Occipital lobe (tissue), 3 donors: ENCODE measurements at places on chromosomes 12 and 14.

DNA sequence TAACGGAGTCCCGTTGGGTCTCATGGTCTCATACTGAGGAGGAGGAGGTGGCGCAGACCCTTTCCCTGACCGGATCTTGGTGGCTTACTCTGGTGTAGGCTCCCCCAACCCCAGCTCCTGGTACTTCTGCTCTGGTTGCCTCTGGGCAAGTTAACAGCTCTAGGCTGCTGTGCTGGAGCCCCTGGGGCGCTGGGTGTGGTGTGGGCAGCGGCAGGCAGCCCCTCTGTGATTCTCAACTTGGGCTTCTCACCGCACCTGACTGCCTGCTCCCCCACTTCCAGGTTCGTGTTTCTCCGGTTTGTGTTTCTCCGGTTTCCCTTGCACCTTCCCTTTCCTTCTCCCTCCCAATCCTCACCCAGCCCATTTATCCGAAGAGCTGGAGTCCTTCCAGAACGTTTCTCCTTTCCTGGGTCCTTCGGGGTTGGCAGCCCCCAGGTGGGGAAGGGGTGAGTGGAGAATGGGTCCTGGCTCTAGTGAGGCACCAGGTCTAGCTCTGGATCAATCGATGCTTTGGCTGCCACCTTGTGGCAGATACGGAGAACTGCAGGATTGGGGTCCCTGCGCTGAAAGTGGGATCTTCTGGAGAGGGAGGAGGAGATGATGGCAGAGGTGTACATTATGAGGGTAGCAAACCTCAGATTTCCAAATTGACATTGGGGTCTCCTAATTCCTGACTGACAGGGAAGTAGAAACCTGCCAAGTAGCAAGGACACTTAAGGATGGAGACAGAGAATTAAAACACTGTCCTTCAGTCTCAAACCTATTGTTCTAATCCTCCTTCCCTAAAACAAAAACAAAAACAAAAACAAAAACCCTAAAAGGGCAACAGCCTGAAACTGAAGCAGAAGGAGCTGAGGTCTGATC lies 8.3 kb downstream of the CISTR start:
- DNase-seq: peak; percentile 38

DNA sequence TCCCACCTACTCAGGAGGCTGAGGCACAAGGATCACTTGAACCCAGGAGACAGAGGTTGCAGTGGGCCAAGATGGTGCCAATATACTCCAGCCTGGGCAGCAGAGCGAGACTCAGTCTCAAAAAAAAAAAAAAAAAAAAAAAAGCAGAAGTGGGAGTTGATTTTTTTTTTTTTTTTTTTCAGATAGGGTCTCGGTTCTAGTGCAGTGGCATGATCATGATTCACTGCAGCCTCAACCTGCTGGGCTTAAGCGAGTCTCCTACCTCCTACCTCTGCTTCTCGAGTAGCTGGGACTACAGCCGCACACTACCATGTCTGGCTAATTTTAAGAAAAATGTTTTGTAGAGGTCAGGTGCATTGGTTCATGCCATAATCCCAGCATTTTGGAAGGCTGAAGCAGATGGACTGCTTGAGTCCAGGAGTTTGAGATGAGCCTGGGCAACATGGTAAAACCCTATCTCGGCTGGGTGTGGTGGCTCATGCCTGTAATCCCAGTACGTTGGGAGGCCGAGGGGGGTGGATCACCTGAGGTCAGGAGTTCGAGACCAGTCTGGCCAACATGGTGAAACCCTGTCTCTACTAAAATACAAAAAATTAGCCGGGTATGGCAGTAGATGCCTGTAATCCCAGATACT lies 16.3 kb upstream of the HSP90AA1 start:
- DNase-seq: no peak

DNA sequence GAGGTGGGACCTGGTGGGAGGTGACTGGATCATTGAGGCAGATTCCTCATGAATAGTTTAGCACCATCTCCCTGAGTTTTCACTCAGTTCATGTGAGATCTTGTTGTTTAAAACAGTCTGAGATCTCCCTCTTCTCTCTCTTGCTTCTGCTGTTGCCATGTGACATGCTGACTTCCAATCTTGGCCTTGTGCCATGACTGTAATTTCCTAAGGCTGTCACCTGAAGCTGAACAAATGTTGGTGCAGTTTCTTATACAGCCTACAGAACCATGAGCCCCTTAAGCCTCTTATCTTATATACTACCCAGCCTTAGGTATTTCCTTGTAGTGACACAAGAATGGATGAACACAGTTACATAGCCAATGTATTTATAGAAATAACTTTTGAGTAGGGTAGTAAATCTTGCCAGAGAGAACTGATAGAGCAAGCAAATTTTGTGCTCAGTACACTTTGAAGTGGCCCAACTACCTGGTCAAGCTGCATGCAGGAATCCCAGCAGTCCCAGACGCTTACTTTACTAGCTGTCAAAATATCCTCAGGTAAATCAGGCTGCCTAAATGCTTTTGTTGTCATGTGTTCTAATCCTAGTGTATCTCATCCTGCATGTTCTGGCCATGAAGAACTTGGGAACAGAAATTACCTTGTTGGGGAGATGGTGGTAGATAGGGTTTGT lies 445.6 kb upstream of the MIS18BP1 start:
- no peak for DNase-seq

DNA sequence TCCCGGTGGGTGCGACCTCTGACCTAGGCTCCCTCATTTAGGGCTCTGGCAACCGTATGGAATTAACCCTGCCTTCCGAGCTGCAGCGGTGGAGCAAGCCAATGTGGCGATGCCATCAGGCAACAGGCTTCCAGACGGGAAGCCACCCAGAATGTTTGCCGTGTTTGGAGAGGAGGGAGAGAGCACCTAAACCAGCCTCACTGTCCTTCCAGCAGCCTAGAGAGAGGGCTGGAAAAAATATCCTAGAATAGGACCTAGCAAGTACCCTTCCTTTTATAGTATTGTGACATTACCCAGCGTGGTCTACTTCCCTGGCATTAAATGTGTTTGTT lies 287 bp upstream of the SLC2A13 start:
- no peak for DNase-seq

- no peak for DNase-seq
Measured at GRCh38 chr12:14693116-14693515, 3.3 kb downstream of the GUCY2C start.

DNA sequence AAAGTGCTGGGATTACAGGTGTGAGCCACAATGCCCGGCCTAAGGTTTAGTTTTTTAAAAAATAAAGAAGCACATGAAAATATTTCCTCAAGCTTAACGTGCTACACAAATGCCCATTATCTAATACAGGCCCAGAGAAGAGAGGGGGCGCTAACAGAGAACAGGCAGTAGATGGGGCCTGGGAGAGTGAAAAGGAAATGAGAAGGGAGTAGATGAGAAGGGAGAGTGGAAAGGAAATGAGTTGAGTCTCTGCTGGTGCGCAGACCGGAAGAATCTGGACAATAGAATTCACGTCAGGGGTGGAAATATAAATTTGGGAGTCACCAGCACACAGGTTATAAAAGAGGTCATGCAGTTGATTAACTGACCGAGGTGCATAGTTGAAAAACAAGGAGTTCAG lies 10.7 kb downstream of the PXN start:
- DNase-seq: no peak

- DNase-seq: no peak
Measured at GRCh38 chr12:91077228-91077954, 19.6 kb upstream of the KERA start.

GRCh38 chr14:87142551-87143211 lies 850.3 kb downstream of the GALC start:
- DNase-seq: no peak

- DNase-seq: no peak
Measured at GRCh38 chr12:24038211-24038997, 88.9 kb upstream of the SOX5 start.

GRCh38 chr12:16163146-16163545 lies 114.3 kb downstream of the SLC15A5 start:
- no peak for DNase-seq

GRCh38 chr12:103827911-103828391 lies 13.1 kb downstream of the NT5DC3 start:
- DNase-seq: no peak

DNA sequence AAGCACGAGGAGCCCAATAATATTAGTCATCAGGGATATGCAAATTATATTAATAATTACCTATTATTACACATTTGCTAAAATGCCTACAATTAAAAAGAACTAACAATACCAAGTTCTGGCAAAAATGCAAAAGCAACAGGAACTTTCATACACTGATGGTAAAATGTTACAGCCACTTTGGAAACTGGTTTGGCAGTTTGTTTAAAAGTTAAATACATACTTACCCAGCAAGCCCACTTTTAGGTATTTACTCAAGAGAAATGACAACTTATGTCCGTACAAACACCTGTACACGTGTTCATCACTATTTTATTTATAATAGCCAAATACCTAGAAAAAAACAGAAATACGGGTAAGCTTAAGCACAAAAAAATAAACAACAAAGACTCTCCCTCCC lies 17.0 kb downstream of the WDR89 start:
- DNase-seq: no peak

DNA sequence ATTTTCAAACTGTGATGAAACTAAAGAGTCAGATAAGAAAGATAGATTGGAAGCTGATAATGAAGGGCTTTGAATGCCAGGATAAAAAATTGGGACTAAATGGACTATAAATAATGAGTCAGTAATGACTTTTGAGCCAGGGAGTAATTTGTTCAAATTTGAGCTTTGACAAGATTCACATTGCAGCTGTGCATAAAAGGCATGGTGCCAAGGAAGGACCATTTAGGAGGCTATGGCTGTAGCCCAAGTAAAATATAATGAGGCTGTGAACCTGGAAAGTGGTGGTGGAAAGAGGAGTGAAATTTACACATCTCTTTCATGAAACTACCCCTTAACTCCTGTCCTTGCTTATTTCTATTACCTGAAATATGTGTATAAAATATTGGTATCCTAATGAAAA lies 218.5 kb downstream of the SLC6A15 start:
- DNase-seq: no peak

DNA sequence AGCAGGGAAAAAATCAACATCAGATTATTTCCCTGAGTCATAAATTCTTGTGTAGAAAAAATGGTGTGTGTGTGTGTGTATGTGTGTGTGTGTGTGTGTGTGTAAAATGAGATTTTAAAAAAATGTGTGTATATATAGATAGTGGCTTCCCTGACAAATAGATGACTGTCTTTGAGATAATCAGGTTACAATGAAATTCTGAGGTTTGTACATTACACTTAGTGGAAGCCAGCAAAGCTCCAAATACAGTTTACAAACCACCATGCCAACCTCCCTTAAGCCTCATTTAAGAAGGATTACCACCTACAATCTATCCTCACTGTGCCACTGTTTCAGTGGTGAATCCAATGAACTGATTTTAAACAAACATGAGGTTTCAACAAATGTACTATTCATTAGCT lies 93.8 kb downstream of the MED13L start:
- DNase-seq: no peak

GRCh38 chr12:72081777-72082176 lies 143.1 kb downstream of the TPH2 start:
- no peak for DNase-seq

- no peak for DNase-seq
Measured at GRCh38 chr12:115857923-115858322, 419.6 kb downstream of the MED13L start.

DNA sequence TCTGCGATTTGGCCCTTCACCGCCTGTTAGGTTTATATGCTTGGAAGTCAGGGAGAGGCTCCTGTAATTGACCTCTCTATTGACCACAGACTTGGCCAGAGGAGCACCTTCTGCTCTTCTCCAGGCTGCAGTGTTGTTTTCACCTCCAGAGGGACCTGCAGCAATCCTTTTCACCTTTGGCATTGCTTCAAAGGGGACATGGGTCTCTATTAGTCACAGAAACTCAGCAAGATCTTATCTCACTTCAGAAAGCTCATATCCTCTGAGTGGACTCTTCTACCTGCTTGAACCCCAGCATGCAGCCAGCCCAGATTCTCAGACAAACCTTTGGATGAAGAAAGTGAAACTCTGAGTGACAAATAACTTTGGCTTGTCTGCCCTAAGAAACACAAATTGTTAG lies 339.3 kb downstream of the NRXN3 start:
- DNase-seq: no peak

- no peak for DNase-seq
Measured at GRCh38 chr12:3175238-3175637, 98.1 kb downstream of the TSPAN9 start.

- DNase-seq: no peak
Measured at GRCh38 chr12:107179871-107180270, 86.5 kb upstream of the CRY1 start.

DNA sequence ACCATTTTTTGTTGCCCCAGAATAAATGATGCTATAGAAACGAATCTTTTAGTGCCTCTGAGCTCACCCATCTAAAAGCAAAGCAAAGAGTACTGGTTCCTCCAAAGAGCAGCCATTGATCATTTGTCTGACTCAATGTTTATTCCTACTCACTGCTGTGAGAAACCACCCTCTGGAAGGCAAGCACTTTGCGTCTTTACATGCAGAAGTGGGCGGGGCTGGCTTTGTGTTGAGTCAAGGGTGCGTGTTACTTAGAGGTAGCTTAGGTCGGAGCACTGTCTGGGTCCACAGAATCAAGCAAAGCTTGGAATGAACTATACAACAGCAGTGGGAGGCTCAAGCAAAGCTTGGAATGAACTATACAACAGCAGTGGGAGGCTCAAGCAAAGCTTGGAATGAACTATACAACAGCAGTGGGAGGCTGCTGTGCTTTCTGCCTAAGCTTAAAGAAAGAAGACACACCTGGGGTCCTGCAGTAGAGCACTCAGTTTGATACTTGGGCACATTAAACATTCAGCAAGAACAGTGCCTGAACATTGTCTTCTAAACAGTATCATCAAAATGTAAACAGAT lies 77.2 kb upstream of the PRICKLE1 start:
- no peak for DNase-seq

DNA sequence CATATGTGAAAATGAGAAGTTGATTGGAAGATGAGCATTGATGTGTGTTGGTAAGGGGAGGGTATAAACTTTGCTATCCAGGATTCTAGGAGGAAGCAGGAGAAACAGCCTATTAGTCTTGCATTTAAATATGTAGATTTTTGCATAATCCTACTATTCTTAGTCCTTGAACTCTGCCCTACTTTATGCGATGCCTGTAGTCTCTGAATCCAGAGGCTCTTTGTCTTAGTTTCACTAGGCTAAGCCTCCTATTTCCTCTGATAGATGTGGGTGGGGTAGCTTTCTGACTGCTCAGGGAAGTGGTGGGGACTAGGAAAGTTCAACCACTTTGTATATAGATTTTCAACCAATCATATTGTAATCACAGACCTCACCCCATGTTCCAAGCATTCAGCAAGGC lies 49.5 kb upstream of the KCNC2 start:
- DNase-seq: no peak

DNA sequence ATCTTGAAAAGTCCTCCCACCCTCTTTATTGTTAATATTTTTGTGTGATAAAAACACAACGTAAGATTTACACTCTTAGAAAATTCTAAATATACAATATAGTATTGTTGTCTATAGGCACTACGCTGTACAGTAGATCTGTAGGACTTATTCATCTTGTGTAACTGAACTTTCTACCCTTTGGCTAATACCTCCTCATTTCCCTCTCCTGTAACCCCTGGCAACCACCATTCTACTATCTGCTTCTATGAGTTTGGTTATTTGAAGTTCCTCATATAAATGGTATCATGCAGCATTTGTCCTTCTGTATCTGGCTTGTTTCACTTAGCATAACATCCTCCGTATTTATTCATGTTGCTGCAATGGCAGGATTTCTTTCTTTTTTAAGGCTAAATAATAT lies 5.2 kb upstream of the CLEC9A start:
- no peak for DNase-seq

GRCh38 chr14:23344481-23344880 lies 8.2 kb downstream of the SLC22A17 start:
- DNase-seq: no peak
